ENCODE measurements at places on chromosomes 7 and 10. TPM values are rescaled to one million over a fixed set of nuclear protein-coding genes. Genes with fewer than 3 reads are reported as not detected.

GRCh38 chr7:24384362-24385030 lies 100.5 kb downstream of the NPY start:
- DNase-seq: no peak

- peak; percentile 15 for DNase-seq
These were observed 9.6 kb upstream of the EIF5AL1 start for GRCh38 chr10:79502561-79503309.

DNA sequence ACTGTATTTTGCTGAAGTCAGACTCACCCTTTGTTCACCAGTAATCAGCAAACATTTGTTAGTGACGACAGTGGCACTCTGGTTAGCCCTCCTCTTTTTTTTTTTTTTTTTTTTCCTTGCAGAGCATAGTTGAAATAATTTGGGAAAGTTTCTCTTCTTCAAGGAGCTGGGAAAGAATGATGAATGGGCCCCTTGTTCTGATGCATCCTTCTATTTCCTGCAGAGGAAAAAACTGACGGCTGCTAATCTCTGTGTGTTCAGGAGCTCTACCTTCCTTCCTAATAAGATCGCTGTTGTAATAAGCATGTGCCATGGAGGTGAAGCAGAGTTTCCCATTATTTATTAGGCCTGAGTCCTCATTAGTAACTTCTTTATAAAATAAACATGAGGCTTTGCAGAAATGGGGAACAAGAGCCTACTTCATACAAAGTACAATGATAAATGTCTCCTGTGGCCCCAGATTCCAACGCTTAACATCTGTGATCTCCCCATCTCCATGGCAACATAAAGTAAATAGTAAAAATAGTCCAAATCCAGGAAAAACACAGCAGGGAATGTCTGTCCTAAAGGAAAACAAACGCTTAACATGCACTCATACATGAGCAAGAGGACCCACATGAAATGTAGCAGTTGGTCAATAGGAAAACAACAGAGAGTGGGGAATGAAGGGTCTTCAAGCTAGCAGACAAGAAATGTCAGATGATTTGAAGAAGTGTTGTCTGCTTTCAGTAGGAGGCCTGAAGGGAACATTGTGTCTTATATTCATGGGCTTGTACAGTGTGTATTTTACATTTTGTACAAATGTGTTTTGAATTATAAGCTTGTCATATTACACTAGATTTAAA lies 59.1 kb upstream of the CALD1 start:
- peak; percentile 72 for DNase-seq

DNA sequence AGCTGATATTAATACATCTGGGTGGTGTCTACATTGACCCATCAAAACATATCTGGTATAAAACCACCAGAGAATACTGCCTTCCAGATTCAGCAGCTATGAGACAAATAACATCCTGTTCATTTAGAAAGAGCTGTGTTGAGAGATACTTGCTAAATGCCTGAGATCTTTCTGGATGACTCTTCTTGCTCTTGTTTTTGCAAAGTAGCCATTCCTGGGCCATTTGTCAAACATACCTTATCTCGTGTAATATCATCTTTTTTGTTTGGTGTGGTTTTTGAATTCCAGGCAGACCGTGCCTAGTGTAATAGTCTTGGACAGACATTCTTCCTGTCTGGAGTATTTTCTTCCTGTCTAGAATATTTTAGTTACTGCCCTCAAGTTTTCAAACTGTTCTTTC lies 74.7 kb upstream of the PRR15 start:
- DNase-seq: peak; percentile 90

LIPN gene
- polyA plus RNA-seq: not detected

DPYSL4 gene
- polyA plus RNA-seq: 12.5 TPM

SRRM3 gene
- 1.3 TPM for polyA plus RNA-seq
